ENCODE measurements at places on chromosomes 3 and 15.

GRCh38 chr15:67098768-67099282 is 33.4 kb downstream of the SMAD3 start:
- DNase-seq: no peak

DNA sequence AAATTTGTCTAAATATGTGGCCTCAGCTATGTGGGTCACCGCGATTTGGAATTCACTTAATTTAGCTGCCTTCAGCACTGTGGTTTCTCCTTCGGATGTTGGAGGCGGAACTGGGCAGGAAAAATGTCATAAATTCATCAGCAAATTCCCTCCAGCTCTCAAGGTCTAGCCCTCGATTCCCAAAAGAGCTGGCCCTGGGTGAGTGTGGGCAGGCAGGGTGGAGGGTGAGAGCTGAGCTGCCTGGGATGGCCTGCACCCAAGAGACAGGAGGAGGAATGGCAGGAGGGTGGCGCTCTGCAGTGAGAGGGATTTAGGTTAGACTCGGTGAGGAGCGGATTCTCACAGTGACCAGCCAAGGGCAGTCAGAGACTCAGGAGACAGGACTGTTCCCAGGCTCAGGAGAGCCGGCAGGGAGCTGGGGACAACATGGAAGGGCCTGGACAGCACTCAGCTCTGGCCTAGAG is 57.1 kb downstream of the FEM1B start:
- DNase-seq: no peak

- DNase-seq: no peak
Observed at GRCh38 chr3:11391174-11391879, 119.1 kb downstream of the ATG7 start.

- DNase-seq: no peak
Observed at GRCh38 chr3:70816346-70816745, 503.9 kb upstream of the MDFIC2 start.

GRCh38 chr3:1902416-1902815 is 196.2 kb upstream of the CNTN4 start:
- no peak for DNase-seq

DNA sequence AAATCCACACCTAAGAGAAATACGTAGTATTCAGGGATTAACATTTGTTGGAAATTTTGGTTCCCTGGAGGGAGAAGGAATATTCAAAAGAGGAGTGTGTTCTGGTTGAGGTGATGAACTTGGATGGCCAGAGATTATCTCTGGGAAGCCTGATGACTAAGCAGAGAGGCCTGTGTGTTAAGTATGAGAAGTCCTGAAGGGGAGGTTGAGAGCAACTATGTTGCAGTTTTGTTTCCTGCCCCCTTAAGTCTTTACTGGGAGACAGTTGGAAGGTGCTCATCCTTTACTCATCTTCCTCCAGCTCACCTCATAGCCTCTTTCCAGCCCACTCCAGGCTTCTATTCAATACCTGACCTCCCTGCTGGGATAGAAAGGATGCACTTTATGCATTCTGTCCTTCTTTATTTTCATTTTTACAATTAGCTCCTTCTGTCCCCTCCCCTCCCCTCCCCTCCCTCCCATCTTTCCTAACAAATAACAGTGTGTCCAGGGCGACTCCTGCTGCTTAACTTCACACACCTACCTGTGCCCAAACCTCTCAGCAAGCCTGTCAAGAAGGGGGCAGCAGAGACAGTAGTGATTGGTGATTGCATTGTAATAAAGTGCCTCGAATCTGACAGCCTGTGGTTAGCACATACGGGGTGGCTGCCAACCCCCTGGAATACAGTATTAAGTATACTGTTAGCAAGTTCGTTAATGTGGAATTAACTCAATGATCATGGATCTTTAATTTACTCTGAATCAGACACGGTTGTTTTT is 11.9 kb downstream of the RAP2B start:
- DNase-seq: no peak

- DNase-seq: no peak
Observed at GRCh38 chr3:80465746-80466145, 697.9 kb upstream of the ROBO1 start.

DNA sequence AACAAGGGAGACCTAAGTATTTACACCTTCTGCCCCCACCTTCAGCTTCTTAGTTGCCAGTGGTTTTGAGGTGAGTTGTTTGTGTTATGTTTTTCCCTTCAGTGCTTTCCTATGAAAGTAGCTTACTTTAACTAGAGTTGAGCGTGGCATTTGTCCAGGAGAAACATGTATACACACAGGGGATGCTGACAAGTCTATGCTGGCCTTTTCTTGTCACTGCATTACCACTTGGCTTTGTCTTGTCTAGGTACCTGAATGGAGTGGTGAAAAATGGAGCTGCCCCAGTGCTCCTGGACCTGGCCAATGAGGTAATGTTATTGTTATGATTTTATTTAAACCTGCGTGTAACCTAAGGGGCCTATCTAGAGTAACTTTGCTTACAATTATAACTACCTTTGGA is 74.4 kb downstream of the CDIN1 start:
- no peak for DNase-seq

- DNase-seq: no peak
Observed at GRCh38 chr3:27486336-27486735, 2.2 kb upstream of the SLC4A7 start.

GRCh38 chr3:35784169-35784568 is 144.8 kb downstream of the ARPP21 start:
- no peak for DNase-seq

DNA sequence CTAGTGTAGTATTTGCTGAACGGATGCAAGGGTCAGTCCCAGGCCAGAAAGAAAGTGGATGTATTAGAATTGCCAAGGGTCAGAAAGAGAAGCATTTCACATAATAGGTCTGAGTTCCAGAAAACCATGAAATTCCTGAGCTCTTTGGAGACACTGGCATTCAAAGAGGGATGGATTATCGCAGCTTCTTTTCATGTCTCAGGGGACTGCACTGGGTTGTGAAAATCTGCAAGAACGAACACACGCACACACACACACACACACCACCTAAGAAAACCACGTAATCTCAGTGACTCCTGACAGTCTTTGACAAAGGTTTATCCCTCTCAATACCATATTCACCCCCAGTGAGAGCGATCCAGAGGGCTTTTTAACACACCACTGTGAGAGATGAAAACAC is 57.9 kb downstream of the TIPARP start:
- no peak for DNase-seq

GRCh38 chr3:192795021-192795420 is 67.7 kb upstream of the FGF12 start:
- no peak for DNase-seq

DNA sequence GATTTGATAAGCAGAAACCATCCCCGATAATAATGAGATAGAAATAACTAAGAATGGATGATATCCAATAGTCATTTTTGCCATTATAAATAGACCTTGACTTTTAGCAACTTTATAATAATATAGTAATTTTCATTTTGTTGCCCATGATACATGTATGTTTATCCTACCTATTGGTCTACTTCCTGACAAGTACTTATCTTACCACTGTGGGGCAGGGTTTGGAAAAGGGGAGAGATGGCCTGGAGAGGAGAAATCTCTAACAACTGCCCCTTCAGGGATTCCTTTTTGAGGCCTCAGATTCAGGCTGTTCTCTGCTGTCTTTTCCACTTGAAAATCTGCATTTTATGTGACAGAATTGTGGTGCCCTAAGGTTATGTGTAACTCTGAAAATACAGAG is 42.2 kb downstream of the FAM98B start:
- DNase-seq: no peak

- DNase-seq: no peak
Observed at GRCh38 chr15:101613130-101614000, 38.8 kb downstream of the TM2D3 start.

- DNase-seq: no peak
Observed at GRCh38 chr3:16490062-16490619, 23.4 kb downstream of the RFTN1 start.

DNA sequence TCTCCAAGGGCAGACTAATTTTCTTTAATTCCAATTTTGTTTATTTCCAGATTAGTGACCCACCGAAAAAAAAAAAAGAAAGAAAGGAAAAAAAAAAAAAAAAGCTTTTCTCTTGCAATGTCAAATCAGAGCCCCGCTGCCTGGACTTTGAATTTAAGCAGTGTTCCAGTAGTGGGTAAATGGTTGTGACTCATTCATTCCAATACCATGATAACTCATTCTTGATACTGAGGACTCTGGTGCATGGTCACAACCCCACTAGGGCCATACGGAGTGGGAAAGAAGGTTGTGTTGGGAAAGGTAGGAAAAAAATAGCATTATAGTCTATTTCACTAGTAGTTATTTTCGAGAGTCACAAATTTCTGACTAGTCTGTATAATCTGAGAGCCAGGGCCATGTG is 59.1 kb upstream of the COL8A1 start:
- no peak for DNase-seq

GRCh38 chr3:59212128-59212779 is 162.4 kb upstream of the CFAP20DC start:
- no peak for DNase-seq

- DNase-seq: no peak
Observed at GRCh38 chr3:132315851-132316250, 1.4 kb upstream of the ACP3 start.

- no peak for DNase-seq
Observed at GRCh38 chr3:136366289-136366688, 116.1 kb downstream of the PCCB start.

GRCh38 chr15:91278951-91279350 is 178.9 kb downstream of the SV2B start:
- no peak for DNase-seq

GRCh38 chr15:62416526-62416925 is 251.4 kb upstream of the C2CD4B start:
- no peak for DNase-seq

DNA sequence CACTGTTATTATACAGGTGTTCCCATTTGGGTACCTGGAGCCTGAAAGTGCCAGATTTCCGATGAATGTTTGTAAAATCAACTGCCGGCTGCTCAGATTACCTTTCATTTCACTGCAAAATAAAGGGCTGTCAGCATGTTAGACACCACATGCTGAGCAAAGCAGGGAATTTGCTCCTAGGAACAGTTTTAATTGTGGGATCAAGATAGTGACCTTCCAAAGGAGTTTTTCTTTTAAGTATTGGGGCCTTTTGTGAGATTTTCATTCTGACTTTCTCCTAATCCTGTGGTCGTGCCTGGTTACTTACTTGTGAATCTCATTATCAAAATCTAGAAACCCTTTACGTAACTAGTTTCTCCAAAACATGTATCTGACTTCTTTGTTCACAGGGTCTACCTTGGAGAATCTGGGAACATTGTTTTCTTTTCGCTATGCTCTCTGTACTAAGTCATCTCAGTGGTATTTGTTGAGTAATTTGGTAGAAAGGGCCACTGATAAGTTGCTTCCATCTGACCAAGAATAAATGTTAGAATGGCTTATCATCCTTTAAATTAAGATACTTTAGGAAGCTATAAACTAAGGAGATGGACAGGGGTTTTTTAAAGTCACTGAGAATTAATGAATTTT is 40.8 kb upstream of the LRTM1 start:
- no peak for DNase-seq

Data from activated naive CD4-positive, alpha-beta T cell (primary cell).